Right lung (tissue), 10 donors: ENCODE measurements at places on chromosomes 4 and X. TPM values are rescaled to one million over a fixed set of nuclear protein-coding genes. Genes with fewer than 3 reads are reported as not detected.
A peak's percentile ranks its signal among the peaks of the same experiment; 100 is the strongest.

- DNase-seq, result peak; percentile 11
These were observed 2.7 kb downstream of the PCDH10 start for GRCh38 chr4:133151691-133152329.

DNA sequence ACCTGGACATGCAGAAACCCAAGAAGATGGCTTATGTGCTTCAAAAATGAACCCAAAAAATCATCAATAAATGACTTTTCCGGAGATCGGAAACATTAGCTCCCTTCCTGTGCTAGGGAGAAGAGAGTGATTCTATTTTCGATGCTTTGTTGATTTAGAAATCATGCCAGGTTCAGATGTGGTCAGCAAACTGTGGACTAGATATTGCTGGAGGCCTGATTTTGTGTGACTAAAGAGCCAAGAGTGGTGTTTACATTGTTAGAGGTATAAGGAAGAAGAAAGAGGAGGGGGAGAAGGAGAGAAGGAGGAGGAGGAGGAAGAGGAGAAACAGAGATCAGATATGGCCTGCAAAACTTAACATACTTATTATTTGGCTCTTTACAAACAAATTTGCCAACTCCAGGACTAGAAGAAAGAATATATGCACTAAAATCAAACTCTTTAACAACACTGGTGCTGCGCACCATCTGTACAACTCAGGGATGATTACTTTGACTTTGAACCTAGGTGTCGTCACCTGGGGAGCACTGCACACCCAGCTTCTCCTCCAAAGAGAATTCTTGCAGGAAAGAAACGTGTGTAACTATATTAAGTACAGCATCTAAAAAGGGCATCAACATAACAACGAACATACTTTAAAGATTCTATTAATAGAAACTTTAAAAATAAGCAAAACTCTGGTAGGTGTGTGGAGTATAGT, 664.9 kb upstream of the LCORL start:
- DNase-seq, result no peak

DNA sequence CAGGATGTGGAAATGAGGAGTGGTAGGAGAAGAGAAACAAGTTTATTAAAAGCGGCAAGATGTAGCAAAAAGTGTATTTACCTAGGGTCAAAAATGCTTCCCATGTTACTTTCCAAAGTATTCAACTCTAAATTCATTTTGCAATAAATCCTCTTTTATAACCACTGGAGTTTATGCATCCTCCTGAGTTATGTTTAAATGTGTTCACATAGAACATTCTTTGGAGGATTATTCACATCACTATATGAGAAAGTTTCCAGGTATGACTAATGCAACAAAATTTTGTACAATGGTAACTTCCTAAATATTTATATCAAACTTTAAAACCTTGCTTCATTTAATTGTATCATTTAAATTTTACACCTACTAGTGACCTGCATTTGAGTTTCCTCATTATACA, 870.6 kb upstream of the SLIT2 start:
- no peak for DNase-seq

DNA sequence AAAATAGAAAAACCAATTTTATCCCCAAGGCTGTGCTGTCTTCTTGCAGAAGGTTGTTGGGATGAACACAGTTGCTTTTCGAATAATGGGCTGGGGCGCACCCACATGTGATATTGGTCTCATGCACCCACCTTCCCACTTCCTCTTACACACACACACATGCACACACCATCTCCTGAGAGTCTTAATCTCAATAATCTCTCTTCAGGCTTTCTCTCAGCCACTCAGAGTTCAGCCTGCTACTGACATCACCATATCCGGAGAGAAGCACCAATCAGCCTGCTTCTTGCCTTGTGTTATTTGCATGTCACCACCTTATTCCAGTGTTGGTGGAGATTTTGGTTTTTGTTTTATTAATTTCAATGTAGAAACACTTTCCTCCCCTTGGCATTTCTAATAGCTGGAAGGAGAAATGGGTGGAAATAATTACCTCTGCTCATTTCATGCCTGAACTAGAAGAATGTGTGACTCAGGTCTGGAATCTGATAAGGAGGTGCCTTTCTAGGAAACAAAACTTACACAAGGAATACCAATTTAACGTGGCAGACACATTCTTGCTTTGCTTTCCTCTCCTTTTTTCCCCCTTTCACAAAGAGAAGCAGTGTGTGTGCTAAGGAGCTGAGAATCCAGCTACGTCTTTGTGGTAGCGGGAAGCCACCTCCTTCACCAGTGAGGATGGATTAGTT, 400.2 kb downstream of the MID1IP1 start:
- DNase-seq, result no peak

GRCh38 chrX:143378851-143379250, 138.4 kb downstream of the SPANXN3 start:
- no peak for DNase-seq

GRCh38 chrX:46255046-46255445, 290.2 kb downstream of the ZNF674 start:
- no peak for DNase-seq

DNA sequence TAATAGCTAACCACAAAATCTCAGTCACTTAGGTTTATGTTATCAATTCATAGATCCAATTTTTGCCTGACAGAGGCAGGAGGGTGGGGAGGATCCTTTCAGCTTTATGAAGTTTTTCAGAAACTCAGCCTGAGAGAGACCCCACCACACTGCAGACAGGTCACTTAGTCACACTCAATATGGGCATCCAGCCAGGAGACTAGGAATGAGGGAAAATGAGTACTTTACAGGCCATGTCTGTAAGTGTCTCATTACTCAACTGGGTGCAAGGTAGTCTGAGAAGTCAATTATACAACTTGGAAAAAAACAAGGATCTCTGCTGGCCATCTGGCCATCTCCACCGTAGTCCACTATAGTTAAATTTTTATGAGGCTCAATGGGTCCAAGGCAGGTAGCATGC, 365.9 kb downstream of the INPP4B start:
- no peak for DNase-seq

DNA sequence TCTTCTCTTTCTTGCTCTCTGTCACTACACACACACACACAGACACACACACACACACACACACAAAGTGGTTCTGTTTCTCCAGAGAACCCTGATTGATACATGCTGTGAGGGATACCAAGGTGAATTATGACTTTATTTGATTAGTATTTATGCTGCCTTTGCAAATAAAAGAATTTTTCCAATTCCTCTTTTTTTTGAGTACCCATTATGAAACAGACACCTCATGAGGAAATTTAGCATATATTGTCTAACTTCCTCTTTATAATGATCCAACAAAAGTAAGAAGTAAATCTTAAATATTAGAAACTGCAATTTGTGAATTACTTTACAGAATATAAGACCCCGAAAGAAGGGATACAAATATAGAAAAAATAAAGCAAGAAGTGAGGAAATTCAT, 14.3 kb upstream of the RAB28 start:
- no peak for DNase-seq

DNA sequence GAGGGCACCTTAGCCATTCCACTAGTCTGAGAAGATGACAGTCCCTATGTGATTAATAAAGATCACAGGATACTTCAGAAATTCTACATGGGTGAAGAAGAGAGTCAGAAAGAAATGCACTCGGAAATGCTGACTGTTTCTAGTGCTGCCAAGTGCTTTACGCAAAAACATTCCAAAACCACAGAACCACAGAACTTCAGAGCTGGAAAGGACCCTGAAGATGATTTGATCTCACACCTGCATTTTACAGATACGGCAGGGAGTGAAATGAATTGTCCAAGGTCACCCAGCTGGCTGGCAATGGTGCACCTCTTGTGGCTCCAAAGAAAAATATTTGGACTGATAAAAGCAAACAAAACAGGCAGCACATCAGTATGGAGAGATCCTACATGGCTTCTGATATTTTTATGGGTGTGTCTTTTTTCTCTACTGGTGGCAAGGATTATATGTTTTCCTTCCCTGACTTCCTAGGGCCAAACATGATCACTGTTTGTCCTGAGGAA, 115.9 kb downstream of the MAML3 start:
- no peak for DNase-seq

- DNase-seq, result no peak
These were observed 21.7 kb downstream of the RBPJ start for GRCh38 chr4:26342328-26343037.

DNA sequence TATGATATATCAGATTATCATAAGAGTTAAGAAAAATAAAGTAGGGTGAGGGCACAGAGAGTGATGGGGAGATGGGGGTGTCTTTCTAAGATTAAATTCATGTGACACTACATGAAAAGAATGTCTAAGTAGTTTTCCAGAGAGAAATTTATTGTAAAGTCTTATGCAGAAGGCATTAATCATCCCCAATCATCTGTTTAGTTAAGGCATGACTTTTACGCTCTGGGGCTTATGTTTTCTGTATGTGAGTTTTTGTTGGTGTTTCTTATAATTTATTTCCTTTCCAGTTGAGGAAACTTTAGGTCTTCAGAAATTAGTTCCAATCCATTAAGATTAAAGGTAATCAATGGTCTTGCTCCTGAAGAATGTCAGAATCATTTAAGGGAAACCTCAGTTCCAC, 383.0 kb upstream of the GALNT7 start:
- DNase-seq, result no peak

DNA sequence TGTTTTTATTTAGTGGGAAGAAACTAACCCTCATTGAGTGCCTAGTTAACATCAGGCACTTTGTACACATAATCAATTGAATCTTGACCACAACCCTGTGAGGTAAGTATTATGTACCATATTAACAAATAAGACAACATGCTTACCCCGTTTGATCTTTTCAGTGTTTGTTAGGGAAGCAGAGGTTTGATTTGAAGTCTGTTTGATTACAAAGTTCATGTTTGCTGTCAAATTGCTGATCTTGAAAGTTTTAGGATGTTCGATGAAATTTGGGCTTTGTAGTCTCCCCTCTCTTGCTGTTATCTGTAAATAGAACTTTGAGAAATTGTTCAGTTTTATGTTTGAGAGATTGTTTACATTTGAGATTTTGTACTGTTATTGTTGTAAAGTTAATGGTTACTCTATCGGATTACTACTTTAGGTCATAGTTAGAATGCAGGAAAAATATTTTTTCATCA, 13.4 kb upstream of the ADH4 start:
- DNase-seq, result no peak

- DNase-seq, result no peak
These were observed 2.2 kb downstream of the NHS start for GRCh38 chrX:17377091-17377717.

TSPAN7 gene
- 46.4 TPM for polyA plus RNA-seq

NEXMIF gene
- 0.22 TPM for polyA plus RNA-seq

CT45A2 gene
- polyA plus RNA-seq, result 17.7 TPM

F9 gene
- polyA plus RNA-seq, result not detected
